Gastrocnemius medialis (tissue), 4 donors: ENCODE measurements at places on chromosomes 3 and 15. TPM values are rescaled to one million over a fixed set of nuclear protein-coding genes. Genes with fewer than 3 reads are reported as not detected.

- no peak for DNase-seq
Observed at GRCh38 chr3:99971761-99972160, 142.5 kb downstream of the FILIP1L start.

- no peak for DNase-seq
Observed at GRCh38 chr3:45199837-45200648, 26.0 kb downstream of the TMEM158 start.

- no peak for DNase-seq
Observed at GRCh38 chr3:143875546-143875945, 27.3 kb upstream of the SLC9A9 start.

DNA sequence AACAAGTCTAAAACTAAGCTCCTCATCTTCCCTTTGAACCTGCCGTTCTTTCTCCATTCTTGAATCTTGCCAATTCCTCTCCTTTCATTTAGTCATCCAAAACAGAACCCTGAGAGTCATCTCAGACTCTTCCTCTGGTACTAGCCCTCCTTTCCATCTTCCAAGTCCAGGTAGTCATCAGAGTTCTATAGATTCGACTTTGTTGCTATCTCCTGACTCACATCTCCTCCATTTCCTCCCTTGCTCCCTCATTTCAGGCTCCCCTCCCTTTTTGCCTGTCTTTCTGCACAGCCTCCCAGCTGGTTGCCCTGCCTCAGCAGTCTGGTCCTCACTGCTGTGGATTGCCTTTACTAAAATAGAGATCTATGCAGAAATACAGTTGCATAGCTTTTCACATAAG, 4.7 kb downstream of the ATG7 start:
- DNase-seq, result no peak

DNA sequence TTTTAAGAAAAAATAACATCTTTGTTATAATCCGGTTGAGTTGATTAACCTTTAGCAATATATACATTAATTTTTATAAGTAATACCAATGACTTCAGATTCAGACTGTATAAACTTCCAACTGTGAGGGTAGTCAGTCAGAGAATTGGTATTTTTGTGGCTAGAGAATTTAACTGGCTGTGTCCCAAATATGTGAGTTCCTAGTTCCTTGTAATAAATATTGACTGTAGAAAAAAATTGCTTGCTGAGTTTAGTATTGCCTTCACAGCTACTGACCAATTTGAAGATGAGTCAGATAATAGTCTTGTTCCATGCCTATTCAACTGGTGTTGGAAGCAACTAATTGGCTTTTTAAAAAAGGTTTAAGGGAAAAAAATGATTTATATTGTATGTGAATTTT, 210.8 kb downstream of the GAP43 start:
- no peak for DNase-seq

GRCh38 chr15:49847423-49848281, 226.8 kb downstream of the DTWD1 start:
- DNase-seq, result no peak

Gene LOXL1
- 4.9 TPM for total RNA-seq

Gene ARNT2
- total RNA-seq, result 23.5 TPM

Gene SUSD5
- total RNA-seq, result 2.2 TPM

Gene STIMATE
- 30.4 TPM for total RNA-seq
